ENCODE measurements at places on chromosomes 16 and 17. TPM values are rescaled to one million over a fixed set of nuclear protein-coding genes. Genes with fewer than 3 reads are reported as not detected.

The NPIPA5 gene
- total RNA-seq: not detected

The CALB2 gene
- 21.0 TPM for total RNA-seq

The VAMP2 gene
- total RNA-seq: 47.6 TPM

The DOC2B gene
- total RNA-seq: 34.4 TPM

The ZMYND15 gene
- 0.27 TPM for total RNA-seq

The FNDC8 gene
- total RNA-seq: not detected

The IL34 gene
- total RNA-seq: 11.3 TPM

The SAMD14 gene
- total RNA-seq: 14.2 TPM

The RNF227 gene
- total RNA-seq: 32.9 TPM

The BHLHA9 gene
- not detected for total RNA-seq

The BICDL2 gene
- 3.1 TPM for total RNA-seq

The CHST6 gene
- total RNA-seq: 2.7 TPM

The GGT6 gene
- total RNA-seq: 6.9 TPM

The FA2H gene
- 0.38 TPM for total RNA-seq

The KRT12 gene
- total RNA-seq: 50.0 TPM

The TTYH2 gene
- 52.5 TPM for total RNA-seq
